ENCODE measurements at places on chromosomes 3 and 15. TPM values are rescaled to one million over a fixed set of nuclear protein-coding genes. Genes with fewer than 3 reads are reported as not detected.
A peak's percentile ranks its signal among the peaks of the same experiment; 100 is the strongest.

- no peaks in the 10 kb centered on the region for H3K36me3 ChIP-seq
- no peak overlapping the region for H3K4me3 ChIP-seq
- H3K27me3 ChIP-seq: no peaks in the 10 kb centered on the region
- peak; percentile 27 for DNase-seq
- no peak overlapping the region for H3K27ac ChIP-seq
Observed at GRCh38 chr15:44340410-44340809, 51.9 kb downstream of the GOLM2 start.

DNA sequence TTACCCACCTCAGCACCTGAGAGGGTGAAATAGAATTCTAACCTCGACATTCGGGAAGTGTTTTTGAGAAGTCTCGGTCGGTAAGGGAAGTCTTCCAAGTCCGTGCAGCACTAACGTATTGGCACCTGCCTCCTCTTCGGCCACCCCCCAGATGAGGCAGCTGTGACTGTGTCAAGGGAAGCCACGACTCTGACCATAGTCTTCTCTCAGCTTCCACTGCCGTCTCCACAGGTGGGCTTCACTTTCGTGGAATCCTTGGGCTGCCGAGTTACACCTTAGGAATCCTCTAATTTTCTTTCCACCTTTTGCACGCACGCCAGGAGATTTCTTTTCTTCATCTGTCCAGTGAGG is 775 bp downstream of the CCNDBP1 start:
- H3K27me3 ChIP-seq: no peaks in the 10 kb centered on the region
- peaks cover 5% of the 10 kb centered on the region for H3K4me1 ChIP-seq
- peak overlapping the region; percentile 79 for H3K4me3 ChIP-seq
- H3K27ac ChIP-seq: peak overlapping the region; percentile 87

GRCh38 chr15:82870727-82871320 is 61.4 kb downstream of the WHAMM start:
- DNase-seq: no peak
- H3K27me3 ChIP-seq: no peaks in the 10 kb centered on the region
- no peak overlapping the region for H3K4me3 ChIP-seq
- H3K4me1 ChIP-seq: no peaks in the 10 kb centered on the region
- no peak overlapping the region for H3K27ac ChIP-seq

- H3K4me1 ChIP-seq: peaks cover 17% of the 10 kb centered on the region
- no peaks in the 10 kb centered on the region for H3K36me3 ChIP-seq
- DNase-seq: no peak
- H3K4me3 ChIP-seq: no peak overlapping the region
- H3K27me3 ChIP-seq: no peaks in the 10 kb centered on the region
Observed at GRCh38 chr3:27535809-27536392, 51.7 kb upstream of the SLC4A7 start.

DNA sequence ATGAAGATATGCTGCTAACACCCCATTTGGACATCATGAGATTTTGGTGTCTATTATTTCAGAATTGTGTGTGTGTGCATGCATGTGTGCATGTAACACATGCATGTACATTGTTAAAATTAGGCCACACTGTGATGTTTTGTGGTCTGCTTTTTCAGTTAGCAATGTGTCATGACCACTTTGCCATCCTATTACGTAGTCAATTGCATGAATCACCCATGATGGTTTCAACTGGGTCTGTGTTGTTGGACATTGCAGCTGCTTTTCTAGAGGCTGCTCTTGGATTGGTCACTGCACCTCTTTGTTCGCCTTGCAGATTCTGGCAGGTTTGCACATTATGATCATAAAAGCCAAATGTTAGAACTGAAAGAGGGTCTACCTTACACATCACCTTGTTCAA is 101.0 kb upstream of the THBS1 start:
- H3K27ac ChIP-seq: no peak overlapping the region
- DNase-seq: no peak
- H3K4me3 ChIP-seq: no peak overlapping the region

DNA sequence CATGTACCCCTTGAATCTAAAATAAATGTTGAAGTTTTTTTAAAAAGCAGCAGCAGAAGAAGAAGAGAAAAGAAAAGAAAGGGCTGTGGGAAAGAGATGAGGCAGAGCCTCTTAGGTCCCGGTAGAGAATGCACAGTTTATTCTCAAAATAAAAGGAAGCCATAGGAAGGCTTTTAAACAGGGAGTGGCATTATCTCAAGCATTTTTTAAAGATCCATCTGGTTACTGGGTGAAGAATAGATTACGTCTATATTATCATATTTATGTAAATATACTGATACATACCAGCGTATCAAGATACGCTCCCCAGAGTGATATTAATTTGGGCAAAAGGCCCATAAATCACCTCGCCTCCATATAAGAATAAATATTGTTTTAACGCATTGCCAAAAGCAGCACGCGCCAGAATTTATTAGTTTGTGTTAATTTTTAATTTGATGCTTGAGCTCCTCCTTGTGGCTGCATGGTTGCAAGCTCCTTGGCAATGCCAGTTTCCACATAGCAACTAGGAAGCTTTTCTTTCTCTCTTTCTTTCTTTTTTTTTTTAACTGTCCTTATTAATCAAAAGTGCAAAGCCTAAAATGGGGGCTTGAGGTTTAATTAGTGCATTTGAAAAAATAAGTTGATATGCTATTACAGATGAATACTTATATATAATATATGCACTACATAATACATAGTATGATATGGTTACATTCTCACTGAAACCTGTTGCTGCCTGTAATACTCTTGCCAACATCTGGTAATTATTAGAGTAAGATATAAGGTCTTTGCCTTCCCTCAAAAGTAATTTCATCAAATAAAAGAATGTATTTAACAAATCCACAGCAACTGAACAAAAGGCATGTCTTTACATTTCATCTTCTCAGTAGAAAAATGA is 242.8 kb upstream of the UBE2E2 start:
- H3K27me3 ChIP-seq: no peaks in the 10 kb centered on the region
- peak; percentile 45 for DNase-seq
- no peak overlapping the region for H3K27ac ChIP-seq
- H3K4me1 ChIP-seq: peaks cover 4% of the 10 kb centered on the region

- no peaks in the 10 kb centered on the region for H3K27me3 ChIP-seq
- peak; percentile 24 for DNase-seq
- no peaks in the 10 kb centered on the region for H3K36me3 ChIP-seq
- H3K4me3 ChIP-seq: no peak overlapping the region
- peaks cover 7% of the 10 kb centered on the region for H3K4me1 ChIP-seq
Observed at GRCh38 chr3:171835116-171835515, 8.0 kb upstream of the TMEM212 start.

DNA sequence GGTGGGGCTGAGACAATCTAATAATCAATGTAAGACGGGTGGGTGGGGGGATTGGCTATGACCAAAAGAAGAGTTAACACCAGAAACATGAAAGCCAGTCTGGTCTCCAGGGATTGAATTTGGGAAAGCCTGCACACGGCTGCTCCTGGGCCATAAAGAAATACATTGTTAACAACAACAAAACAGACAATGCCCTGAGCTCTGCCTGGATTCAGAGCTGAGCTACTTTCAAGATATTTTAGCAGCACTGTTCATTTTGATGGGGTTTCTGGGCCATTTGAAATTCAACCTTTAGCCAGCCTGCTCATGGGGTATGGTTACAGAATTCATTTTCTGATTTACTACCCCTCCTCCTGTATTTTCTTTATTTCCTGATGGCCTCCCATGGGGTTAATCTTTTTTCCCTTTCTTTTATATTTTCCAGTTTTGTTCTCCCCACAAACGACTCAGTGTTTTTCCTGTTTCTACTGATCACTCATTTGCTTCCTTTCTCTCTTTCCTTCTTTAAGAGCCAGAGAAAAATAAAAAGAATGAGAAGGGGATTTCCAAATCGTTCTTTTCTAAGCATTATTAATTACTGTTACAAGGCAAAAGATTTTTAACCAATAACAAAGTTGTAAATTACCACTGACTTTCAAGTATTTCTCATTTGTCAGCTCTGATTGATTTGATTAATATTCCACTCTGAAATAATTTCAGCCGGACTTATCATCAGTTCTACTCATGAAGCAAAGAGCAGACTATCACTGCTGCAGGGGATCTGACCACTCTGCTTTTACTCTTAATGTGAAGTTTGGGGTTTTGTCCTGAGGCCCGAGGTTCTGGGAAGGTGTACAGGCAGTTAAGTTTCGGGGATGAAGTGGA is 19.6 kb downstream of the NR2F2 start:
- no peak for DNase-seq
- H3K27ac ChIP-seq: peak overlapping the region; percentile 93
- peaks cover 40% of the 10 kb centered on the region for H3K4me1 ChIP-seq

- H3K27me3 ChIP-seq: no peaks in the 10 kb centered on the region
- H3K36me3 ChIP-seq: no peaks in the 10 kb centered on the region
- H3K4me3 ChIP-seq: no peak overlapping the region
- DNase-seq: no peak
Observed at GRCh38 chr3:157179365-157179803, 19.4 kb upstream of the CCNL1 start.

DNA sequence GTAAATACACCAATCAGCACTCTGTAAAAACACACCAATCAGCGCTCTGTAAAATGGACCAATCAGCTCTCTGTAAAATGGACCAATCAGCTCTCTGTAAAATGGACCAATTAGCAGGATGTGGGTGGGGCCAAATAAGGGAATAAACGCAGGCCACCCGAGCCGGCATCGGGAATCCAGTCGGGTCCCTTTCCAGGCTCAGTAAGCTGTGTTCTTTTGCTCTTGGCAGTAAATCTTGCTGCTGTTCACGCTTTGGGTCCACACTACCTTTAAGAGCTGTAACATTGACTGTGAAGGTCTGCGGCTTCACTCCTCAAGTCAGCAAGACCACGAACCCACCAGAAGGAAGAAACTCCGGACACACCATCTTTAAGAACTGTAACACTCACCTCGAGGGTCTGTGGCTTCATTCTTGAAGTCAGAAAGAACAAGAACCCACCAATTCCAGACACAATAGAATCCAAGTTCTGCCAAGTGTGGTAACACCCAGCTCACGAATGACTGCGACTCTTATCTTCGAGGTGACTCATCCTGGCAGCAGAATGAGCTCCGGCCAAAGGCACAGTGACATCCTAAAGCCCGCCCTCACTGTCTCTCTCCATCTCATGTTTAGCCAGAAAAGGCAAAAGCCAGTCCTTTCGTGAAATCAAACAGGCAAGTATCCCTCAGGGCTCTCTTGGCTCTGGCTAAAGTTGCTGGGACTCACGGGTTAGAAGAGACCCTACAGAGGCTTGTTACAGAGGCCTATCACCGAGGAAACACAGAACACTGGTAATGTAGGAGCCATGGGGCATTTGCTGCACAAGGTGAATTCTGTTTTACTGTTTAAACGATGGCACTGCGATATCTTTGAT is 155.2 kb downstream of the FAM43A start:
- H3K27ac ChIP-seq: peak overlapping the region; percentile 48
- H3K4me3 ChIP-seq: no peak overlapping the region
- no peaks in the 10 kb centered on the region for H3K36me3 ChIP-seq
- H3K27me3 ChIP-seq: no peaks in the 10 kb centered on the region
- H3K4me1 ChIP-seq: no peaks in the 10 kb centered on the region

GRCh38 chr15:68595260-68595564 is 16.4 kb downstream of the CORO2B start:
- no peak overlapping the region for H3K4me3 ChIP-seq
- no peaks in the 10 kb centered on the region for H3K36me3 ChIP-seq
- no peaks in the 10 kb centered on the region for H3K27me3 ChIP-seq
- no peaks in the 10 kb centered on the region for H3K4me1 ChIP-seq
- no peak for DNase-seq

DNA sequence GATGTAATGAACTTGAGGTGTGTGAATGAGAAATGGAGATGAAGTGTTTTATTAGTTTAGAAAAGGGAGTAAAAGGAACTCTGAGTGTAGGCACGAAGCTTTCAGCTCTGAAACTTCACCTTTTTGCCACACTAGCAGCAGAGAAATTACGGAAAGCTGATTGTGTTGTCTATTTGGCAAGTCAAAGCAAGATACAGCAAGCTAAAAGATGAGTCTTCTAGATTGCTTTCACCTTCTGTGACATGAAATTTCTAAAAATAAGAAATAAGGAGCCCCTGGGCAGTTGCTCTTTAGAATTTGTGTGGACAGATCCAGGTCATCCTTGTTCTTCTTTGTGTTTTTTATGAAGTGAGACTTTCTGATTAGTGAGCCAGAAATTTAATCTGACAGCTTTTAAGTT is 143.4 kb downstream of the FNDC3B start:
- H3K27ac ChIP-seq: no peak overlapping the region

DNA sequence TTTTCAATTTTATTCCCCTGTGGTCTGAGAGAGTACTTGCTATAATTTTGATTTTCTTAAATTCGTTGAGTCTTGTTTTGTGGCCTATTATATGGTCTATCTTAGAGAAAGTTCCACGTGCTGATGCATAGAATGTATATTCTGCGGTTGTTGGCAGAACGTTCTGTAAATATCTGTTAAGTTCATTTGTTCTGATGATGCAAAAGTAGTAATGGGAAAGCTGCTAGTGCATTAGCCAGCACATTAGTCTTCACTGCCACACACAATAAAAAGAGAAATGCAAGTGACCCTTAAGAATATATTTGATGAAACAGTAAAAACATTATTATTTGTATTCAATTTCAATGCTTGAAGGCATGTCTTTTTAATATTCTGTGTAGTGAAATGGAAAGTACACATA is 84.8 kb downstream of the GTPBP8 start:
- H3K4me1 ChIP-seq: no peaks in the 10 kb centered on the region
- no peak overlapping the region for H3K4me3 ChIP-seq
- no peak overlapping the region for H3K27ac ChIP-seq
- H3K27me3 ChIP-seq: no peaks in the 10 kb centered on the region

DNA sequence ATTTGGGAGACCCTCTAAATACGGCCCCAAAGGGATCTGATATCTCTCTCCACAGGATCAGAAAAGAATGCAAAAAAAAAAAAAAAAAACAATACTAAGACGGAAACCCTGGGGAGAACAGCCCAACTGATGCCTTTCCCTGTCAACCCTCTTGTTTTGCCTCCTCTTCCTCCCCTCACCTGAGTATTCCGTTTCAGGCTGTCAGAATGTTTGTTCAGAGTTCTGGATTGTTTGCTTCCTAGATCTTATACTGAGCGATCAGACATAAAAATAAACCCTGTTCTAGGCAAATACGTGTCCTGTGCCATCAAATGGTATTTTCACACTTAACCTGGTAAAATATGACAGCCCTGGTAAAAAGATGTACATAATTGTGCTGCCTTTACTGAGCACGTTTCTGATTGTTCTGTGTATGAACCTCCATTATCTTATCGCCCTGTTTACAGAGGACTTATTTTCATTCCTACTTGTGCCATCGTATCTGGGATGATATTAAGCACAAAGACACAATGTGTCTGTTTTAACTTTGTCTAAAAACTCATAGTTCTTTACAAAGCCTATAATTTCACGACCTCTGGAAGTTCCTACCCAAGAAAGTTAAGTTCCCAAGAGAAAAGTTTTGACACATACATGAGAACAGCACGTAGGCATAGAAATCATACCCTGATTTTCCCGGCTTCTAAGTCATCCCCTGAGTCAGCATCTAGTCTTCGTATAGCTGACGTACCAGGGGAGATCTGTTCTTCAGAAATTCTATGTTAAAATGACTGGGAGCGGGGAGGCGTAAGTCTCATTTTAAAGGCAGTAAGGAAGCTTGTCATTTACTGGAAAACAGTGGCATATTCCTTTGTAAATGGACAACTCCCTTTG is 856 bp downstream of the ZBTB38 start:
- peak overlapping the region; percentile 45 for H3K4me3 ChIP-seq
- H3K36me3 ChIP-seq: no peaks in the 10 kb centered on the region
- H3K4me1 ChIP-seq: peaks cover 51% of the 10 kb centered on the region
- no peak for DNase-seq
- no peaks in the 10 kb centered on the region for H3K27me3 ChIP-seq

Gene CPNE4
- 0.95 TPM for polyA plus RNA-seq

Gene RAB11A
- polyA plus RNA-seq: 45.7 TPM

Gene CFAP92
- polyA plus RNA-seq: 0.27 TPM

Gene BBS4
- polyA plus RNA-seq: 13.6 TPM

Gene KBTBD13
- polyA plus RNA-seq: not detected

Gene NR2C2
- polyA plus RNA-seq: 8.9 TPM
